ENCODE measurements at places on chromosomes 2 and 18. TPM values are rescaled to one million over a fixed set of nuclear protein-coding genes. Genes with fewer than 3 reads are reported as not detected.

POTEI gene
- not detected for total RNA-seq

DNA sequence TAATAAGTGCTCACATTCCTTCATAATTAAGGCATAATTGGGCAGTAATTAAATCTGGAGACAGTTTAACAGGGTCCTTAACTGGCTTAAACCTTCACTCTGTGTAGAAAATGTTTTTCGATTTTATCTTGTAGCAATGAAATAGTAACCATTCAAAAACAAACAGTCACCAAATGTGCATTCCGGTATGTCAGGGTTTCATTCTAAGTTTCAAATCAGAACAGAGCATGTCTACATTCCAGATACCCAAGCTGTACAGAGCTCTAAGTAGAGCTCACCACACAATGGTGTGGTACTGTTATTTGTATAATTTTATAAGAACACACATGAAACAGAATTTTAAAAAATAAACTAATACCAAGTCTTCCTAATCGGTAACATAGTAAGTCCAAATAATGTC, 52.6 kb downstream of the SMAD2 start:
- DNase-seq, result no peak

CIB4 gene
- not detected for total RNA-seq

DNA sequence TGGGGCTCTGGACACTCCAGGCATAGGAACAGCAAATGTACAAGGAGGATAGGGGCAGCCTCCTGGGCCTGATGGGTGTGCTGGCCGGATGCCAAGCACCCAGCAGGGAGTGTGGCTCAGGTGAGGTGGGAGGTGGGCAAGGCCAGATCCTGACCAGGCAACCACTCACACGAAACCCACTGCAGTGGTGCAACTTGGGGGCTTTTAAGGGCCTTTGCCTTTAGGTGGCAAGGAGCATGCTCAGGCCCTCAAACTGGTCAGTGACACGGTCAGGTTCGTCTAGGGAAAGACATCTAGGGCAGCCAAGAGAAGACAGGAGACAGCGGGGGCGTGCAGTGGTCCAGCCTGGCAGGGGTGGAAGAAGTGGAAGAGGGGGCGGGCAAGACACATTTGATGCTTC, 18.4 kb upstream of the TEX51 start:
- no peak for DNase-seq

- no peak for DNase-seq
Measured at GRCh38 chr2:178909507-178909906, 102.3 kb upstream of the TTN start.

- DNase-seq, result no peak
Measured at GRCh38 chr2:203401-203800, 60.4 kb downstream of the SH3YL1 start.

DNA sequence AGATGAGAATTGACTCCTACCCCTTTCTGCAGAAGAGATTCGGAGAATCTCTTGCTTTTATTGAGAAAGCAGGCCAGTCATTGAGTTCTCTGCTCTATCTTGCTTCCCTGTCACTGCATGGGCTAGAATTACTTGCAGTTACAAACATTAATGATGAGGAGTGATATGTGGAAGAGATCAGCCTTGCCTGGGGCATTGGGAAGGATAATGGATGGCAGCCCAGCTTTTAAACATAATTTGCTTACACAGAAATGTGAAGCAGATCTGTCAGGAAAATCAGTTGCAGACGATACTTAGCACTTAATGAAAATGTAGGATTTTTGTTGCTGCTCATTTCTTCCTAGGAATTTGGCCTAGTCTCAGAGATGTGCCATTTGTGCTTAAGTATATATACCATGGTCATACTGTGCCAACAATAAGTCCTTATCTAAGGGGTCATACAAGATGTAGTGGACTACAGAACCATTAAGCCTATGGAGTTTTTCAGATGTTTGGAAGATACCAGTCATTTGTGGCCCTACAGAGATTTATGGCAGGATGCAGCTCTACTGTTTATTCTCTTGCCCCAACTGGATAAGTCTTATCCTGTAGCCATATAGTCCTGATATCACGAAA, 92.7 kb downstream of the XRCC5 start:
- no peak for DNase-seq

STPG4 gene
- not detected for total RNA-seq

Measured in G401 (cell line).